ENCODE measurements at places on chromosomes 1 and 21.

GRCh38 chr1:159465191-159465603 lies 25.7 kb downstream of the OR10J1 start:
- no peak for DNase-seq

DNA sequence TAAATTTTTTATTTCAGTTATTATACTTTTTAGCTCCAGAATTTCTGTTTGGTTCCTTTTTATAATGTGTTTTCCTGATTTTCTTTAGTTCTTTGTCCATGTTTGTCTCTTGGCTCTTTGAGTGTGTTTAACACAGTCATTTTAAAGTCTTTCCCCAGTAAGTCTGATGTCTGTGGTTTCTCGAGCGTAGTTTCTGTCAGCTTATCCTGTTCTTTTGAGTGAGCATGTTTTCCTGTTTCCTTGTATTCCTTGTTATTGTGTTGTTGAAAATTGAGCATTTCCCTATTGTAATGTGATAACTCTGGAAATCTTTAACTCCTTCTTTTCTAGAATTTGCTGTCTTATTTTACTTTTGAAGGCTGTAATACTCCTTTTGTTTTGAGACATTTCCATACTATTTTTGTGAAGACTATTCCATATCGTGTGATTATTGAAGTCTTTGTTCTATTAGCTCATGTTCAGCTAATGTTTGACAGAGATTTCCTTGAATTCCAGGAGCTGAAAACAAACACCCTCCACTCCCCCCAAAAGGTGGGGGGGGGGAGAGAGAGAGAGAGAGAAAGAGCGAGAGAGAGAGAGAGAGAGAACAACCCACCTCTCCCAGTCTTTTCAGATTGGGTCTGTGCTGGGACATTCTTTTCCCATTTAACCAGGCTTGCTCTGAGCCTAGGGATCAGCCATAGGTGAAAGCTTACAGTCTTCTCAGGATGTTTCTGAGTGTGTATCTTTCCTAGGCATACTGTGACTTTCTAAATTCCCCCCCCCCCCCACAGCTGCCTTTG lies 38.3 kb downstream of the SDCCAG8 start:
- no peak for DNase-seq

- DNase-seq: no peak
Measured at GRCh38 chr1:232459087-232459486, 170.8 kb downstream of the SIPA1L2 start.

DNA sequence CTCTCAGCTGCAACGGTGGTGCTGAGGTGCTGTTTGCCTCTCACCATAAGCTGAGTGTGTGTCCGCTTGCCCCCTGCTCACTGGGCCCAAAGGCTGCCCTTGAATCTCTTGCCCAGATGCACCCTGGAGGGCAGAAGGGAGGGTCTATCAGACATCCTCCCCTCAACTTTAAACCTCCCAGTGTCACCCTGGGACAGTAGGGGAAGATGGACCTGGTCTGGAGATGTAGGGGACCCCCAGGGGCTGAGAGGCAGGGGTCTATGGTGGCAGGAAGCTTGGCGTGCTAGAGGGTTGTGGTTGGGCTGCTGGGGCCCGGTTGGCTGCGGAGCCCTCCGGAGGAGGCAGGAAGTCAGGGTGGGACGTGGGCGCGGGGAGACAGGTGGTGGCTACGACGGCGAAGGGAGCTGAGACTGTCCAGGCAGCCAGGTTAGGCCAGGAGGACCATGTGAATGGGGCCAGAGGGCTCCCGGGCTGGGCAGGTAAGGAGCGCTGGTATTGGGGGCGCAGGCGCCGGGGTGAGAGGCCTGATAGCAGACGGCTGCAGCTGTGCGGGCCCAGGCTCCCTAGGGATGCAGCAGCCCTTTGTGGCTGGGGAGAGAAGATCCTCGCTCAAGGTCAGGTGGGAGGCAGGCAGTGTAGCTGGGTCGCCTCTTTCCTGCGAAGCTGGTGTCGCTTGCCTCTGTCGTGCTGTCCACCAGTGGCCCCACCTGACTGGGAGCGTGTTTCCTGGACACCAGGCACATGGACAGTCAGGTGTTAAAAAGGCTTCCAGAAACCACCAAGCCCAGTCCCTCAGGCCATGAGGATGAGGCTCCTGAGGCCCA lies at the start of gene LCK:
LCK (plus strand) TSS at position 373 of the 824 bp plus-strand sequence. CDS start 23,065 bp downstream, outside the sequence.
- DNase-seq: peak; percentile 69

- DNase-seq: no peak
Measured at GRCh38 chr1:222788402-222789156, 26.3 kb upstream of the DISP1 start.

GRCh38 chr1:83958704-83959103 lies 40.2 kb downstream of the TTLL7 start:
- DNase-seq: no peak
